Stimulated activated CD4-positive, alpha-beta T cell treated with anti-CD3 and anti-CD28 coated beads, Interleukin-2, amount 100 ng/mL, for 24 hours (primary cell): ENCODE measurements at places on chromosomes 5 and 9.

- no peak for DNase-seq
Observed at GRCh38 chr5:131423056-131423455, 159.2 kb downstream of the CDC42SE2 start.

DNA sequence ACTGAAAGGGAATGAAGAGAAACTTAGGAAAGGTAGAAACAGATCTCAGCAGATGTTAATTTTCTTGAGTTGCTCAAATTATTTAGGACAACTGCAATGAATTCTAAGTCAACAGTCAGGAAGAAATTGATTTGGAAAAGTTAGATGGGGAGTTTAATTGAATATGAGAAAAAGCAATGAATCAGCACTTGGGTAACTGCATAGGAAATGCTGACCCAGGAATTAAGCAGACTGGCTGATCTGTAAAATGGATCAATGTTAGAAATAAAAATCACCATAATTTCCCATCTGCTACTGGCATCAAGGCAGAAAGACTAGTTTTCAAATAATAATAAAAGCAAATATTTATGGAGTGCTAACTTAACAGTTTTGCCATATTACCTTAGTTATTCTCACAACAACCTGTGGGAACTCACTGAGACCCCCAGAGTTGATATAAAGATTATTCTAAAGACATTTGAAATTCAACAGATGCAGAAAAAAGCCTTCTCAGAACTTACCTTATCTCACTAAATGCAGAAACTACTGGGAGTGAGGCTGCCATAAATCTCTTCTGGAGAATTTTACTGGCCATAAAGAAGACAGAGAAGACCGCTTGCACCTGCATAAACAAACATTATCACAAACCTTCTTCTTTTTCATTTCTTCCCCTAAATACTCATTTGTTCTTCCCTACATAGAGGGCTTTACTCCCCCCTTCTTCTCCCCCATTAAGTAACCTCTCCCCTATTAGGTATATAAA is 22.8 kb upstream of the SLC12A2 start:
- no peak for DNase-seq

- DNase-seq: no peak
Observed at GRCh38 chr9:133382507-133383141, 6.5 kb downstream of the STKLD1 start.

DNA sequence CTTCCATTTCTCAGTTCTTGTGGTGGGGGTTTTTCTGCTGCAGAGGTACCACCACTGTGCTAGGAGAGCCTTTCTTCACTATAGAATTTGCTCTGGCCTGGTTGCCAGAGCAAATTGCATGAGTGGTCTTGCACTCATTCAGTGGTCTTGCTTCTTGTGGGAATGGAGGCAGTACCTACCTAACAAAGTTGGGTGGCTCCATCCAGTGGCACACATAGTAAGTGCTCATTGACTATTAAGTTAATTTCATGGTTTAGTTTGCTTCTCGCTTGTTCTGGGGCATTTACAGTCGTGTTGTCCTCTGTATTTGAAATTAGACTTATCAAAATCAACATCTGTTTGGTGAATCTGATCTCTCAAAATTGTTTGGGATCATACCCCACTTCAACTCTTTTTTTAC is 23.0 kb downstream of the SLC28A3 start:
- DNase-seq: no peak

DNA sequence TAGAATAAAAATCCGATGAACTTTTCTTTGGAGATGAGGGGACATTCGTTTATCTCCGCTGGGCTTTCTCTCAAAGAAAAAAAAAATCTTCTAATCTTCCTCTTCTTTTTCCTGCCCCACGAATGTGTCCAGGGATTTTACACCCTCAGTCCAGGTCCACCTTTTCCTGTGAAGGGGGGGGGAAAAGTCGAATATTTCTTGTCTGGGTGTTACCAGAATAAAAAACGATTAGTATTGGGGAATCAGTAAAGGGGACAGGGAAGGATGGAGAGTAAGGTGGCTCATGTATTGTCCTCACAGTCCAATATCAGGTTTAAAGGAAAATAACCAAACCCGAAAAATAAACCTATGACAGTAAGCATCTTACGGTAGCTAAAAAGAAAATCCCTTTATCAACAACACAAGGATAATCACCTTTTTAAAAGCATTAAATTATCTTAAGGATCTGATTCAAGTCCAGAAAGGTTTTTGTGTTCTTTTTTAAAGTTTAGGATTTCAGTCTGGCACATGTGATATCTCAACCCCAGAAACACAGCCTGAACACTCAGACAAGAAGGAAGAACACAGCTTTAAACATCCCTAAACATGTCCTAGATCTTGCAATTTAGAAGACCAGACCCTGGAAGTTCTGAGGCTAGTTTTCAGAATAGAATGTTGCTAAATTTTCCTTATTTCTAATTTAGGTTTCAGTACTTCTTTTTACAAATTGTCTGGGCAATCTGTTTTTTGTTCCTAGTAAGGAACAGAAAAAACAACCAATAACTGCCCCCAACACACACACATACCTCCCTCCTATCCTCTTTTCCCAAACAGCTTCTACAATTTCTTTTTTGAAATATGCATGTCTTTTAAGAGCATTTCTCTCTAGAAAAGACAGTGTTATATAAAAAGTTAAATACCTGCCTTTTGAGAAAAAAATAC is 1.2 kb downstream of the ZNF608 start:
- DNase-seq: no peak
